ENCODE measurements at places on chromosomes 3 and 15.

GRCh38 chr15:67119238-67119846 is 53.9 kb downstream of the SMAD3 start:
- no peak for DNase-seq

DNA sequence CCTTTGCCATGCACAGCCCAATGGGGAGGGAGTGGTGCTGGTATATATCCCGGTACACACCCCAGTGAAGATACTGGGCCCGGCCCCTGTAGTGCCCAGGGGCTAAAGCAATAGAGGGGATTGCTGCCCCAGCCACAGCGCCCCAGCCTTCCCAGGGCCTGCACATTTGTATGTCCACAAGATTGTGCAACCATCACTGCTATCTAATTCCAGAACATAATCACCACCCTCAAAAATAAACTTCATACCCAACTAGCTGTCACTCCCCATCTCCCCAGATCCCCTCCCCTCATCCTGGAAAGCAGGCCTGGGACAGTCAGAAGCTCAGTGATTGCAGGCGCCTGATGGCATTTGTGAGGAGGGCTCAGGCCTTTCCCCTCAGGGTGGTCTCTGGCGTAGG is 13.5 kb downstream of the GNAI2 start:
- no peak for DNase-seq

GRCh38 chr15:57953874-57954273 is 111.6 kb downstream of the ALDH1A2 start:
- DNase-seq = no peak

GRCh38 chr15:85704720-85705429 is 89.8 kb downstream of the KLHL25 start:
- no peak for DNase-seq

GRCh38 chr3:124402791-124403190 is 327.5 kb upstream of the UMPS start:
- no peak for DNase-seq

- DNase-seq = no peak
These were observed 15.2 kb downstream of the FSTL1 start for GRCh38 chr3:120435621-120436020.

- DNase-seq = no peak
These were observed 123.7 kb downstream of the MTHFS start for GRCh38 chr15:79773128-79773527.

- DNase-seq = no peak
These were observed 52.7 kb downstream of the NFKBIZ start for GRCh38 chr3:101902041-101902440.

DNA sequence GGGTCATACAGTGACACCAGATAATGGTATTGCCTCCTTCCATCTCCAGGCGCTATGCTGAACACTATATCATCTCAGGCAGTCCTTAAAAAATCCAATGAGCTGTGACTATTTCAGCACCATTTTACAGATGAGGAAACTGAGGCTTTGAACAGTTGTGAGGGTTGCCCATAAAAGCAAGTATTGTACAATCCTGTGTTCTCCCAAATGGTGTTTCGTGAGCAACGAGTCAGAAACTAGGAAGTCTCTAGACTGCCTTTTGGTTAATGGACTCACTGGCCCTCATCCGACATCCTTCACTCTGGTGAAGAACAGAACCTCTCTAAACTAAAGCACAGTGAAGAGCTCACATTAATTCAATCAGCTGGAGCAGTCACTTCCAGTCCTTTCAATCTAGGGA is 61.8 kb downstream of the ATP8B4 start:
- DNase-seq = no peak

DNA sequence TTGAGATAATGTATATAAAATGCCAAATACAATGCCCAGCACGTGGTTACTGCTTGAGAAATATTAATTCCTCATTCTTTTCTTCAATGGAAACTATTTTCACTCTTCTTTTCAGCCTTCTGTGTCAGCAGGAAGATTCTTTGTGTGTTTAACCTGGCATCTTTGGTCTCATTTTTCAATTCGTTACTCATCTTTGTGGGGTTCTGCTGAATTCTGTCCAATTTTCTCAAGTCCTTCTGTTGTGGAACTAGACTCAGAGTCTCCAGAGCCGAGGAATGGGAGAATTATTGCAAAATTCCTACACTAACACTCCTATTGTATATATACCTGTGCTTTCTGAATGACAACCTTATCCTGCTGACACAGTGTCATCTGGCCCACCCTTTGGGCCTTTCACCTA is 96.8 kb upstream of the RGMA start:
- no peak for DNase-seq

GRCh38 chr3:141246958-141247301 is 15.3 kb downstream of the PXYLP1 start:
- DNase-seq = no peak

DNA sequence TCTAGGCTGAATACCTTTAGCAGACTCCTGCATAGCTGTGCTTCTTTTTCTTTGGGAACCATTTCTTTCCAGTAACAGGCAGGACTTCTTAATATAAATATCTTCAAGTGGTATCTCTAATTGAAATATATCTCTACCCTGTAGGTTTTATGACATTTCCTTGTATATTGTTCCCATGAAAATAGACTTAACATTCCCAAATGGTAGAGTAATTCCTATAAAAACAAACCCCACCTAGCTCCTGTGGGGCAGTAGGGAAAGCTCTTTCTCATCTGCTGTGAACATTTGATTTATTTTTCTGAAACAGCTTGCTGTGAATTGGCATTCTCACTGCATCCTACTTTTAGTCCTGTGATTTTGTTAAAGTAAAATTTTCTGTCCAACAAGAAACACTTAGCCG is 20.8 kb downstream of the SELENOT start:
- DNase-seq = no peak

GRCh38 chr3:160707187-160707794 is 30.3 kb downstream of the ARL14 start:
- no peak for DNase-seq

- DNase-seq = no peak
These were observed 20.9 kb downstream of the LINGO1 start for GRCh38 chr15:77611767-77612166.

- DNase-seq = no peak
These were observed 23.1 kb downstream of the SRGAP3 start for GRCh38 chr3:9226326-9226725.

DNA sequence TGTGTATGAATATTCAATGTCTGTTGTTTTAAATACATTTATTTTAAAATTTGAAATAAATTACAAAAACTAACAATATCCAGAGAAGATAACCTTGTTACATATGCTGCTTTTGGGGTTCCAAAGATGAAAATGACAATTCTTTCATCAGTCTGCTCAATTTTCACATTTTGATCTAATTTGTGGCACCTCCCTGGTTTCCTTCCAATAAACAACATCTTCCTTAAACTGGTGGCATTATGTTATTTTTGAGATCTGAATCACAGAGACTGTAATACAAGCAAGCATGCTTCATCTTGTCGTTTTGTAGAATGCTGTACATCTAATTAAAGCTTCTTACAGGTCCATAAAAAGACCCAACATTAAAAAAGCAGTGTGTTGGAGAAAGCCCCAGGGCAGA is 2.2 kb upstream of the SNRK start:
- no peak for DNase-seq

DNA sequence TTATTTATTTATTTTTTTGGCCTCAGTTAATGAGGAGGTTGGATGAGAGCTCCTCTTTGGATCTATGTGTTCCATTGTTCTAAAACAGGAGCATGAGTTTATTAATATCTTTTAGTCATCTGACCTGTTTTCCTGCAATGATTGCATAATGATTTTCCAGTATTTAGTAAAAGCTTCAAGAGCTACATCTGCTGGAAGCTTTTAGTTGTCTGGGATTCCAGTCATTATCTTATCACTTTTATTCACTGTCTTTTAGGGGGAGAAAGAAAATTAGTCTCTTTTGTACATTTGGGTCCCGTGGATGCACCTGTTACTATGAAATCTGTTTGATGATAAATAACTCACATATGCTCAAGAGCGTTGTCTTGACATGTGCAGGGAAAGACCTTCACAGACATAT is 1270.0 kb downstream of the ROBO1 start:
- DNase-seq = no peak

- DNase-seq = no peak
These were observed 59.3 kb upstream of the CFAP161 start for GRCh38 chr15:81074773-81075172.

GRCh38 chr3:118942671-118943070 is 92.0 kb downstream of the IGSF11 start:
- DNase-seq = no peak

GRCh38 chr15:27585041-27585640 is 514.0 kb downstream of the OCA2 start:
- no peak for DNase-seq

DNA sequence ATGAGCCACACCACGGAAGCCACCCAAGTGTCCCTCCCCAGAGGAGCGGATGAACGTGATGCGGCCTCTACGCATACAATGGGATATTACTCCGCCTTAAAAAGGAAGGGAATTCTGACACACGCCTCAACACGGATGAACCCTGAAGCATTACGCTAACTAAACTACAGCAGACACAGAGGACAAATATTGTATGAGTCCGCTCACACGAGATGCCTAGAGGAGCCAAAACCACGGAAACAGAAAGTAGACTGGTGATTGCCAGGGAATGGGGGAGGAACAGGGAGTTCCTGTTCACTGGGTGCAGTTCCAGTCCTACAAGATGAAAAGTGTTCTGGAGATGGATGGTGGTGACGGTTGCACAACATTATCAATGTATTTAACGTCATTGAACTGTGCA is 32.7 kb downstream of the SRGAP3 start:
- no peak for DNase-seq

GRCh38 chr3:177352424-177352823 is 155.1 kb upstream of the TBL1XR1 start:
- DNase-seq = no peak

DNA sequence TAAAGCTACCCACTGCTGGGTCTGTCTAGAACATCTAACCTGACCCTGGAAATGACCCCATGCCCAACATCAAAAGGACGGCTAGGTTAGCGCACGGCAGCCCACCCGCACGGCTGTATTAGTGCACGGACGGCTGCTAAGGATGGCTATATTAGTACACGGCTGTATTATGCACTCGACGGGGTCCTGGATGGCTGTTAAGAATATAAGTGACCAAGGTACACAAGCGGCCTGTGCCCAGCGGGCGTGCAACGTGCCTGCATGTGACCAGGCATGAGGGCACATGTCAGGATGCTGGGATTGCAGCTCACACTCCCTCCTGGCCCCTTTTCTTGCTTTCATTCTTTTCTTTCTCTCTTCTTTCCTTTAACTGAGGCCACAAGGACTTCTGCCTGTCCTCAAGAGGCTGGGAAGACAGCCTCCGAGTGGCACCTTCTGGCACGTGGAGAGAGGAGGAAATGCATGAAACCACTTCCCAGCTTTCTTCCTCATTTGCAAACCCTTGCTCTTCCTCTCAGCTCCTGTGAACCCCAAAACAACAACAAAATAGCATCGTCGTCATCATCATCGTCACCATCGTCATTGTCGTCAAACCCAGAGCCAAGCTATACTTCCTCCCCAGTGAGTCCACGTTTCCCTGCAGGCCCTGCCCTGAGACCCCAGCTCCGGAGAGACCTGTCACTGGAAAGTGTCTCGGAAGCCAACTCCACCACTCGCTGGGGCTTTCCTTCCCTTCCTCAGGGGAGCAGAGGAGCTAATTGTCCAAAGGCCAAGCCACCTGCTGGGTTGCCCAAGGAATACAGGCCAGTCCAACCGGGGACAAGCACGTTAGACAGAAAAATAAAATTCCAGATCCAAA is 101.8 kb downstream of the CHSY1 start:
- DNase-seq = no peak

DNA sequence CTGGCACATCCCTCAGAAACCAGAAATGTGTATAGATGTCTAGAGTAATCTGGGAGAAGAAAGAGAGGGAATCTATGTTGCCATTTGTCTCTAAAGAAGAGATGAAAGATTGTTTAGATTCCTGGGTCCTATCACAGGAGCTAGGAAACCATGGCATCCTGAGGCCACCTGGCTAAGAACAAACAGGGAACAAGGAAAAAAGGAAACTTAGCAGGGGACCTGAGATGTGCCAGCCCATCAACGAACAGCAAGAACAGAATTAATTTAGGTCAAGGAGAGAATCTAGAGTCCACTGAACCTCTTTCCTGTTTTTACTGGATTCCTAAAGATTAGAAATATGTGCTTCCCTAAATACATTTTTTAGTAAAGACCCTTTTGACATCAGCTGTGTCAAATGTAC is 30.3 kb downstream of the IP6K1 start:
- DNase-seq = no peak

GRCh38 chr15:99058421-99058870 is 46.4 kb upstream of the SYNM start:
- no peak for DNase-seq

DNA sequence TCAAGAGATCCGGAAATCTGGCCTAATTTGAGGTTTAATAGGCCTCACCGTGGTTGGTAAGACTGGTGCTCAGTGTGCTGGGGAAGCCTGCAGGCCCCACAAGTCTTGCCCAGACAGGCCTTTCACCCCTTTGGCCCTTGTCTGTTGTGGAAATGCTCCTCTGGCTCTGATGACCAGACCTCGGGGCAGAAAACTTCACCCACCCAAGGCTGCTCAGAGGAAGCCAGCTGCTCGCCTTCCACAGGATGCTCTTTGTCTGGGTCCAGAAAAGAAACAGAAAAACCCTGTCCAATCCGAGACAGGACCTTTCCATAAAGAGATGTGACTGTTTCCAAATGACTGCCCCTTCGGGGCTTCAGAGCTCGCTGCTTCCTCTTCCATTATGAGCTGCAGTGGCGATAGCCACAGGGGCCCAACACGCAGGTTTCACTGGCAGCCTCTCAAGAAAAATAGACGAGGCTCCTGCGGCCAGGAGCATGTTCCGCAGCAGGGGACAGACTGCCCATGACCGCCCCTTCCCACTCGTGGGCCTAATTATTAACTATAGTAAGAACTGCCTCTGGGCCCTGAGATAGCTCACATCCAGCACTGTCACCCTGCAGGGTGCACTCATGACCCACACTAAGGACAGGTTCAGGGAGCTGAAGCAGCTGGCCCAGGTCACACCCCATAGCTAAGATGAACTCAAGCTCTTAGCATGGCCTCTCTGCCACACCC is 6.8 kb upstream of the SNX22 start:
- DNase-seq = no peak

- peak; percentile 65 for DNase-seq
These were observed 3.8 kb upstream of the LOXL1 start for GRCh38 chr15:73922186-73923151.

GRCh38 chr3:63864008-63864964 is 619 bp downstream of the ATXN7 start:
- peak; percentile 29 for DNase-seq

DNA sequence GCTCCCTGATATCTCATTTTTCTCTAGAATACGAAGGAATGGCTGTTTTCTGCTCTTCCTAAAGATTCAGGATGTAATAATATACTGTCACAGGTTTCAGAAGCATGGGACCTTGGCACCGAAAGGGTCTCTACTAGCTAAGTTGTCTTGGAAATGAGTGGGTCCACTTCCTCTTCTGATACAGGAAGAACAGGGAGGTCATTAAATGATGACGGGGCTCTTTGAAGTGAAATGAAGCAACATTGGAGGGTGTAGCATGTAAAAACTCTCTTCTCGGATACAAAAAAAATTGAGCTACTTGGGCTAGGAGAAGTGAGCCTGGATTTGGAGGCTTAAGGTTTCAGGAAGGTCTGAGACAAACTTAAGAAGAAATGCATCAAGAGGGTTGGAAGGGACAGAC is 349.8 kb upstream of the TPRG1 start:
- DNase-seq = no peak

Data from WTC11 (cell line).